ENCODE measurements at places on chromosomes 13 and 19.

GRCh38 chr13:27523346-27524073, 73.1 kb upstream of the MTIF3 start:
- no peak for DNase-seq

DNA sequence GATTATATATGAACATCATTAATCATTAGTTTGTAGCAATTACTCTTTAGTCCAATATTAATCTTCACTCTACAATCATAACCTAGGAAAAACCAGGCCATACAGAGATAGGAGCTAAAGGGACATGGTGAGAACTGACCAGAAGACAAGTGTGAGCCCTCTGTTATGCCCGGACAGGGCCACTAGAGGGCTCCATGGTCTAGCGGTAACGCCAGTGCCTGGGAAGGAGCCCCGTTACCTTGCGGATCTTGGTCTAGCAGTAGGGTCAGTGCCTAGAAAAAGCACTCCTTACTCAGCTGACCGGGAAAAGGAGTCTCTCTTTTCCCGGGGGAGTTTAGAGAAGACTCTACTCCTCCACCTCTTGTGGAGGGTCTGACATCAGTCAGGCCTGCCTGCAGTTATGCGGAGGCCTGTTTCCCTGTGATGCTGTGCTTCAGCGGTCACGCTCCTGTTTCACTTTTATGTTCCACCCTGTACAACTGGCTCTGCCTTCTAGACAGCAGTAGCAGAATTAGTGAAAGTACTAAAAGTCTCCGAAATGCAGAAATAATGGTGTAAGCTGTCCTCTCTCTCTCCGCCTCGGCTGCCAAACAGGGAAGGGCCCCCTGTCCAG, 13.8 kb downstream of the OR7D4 start:
- peak; percentile 6 for DNase-seq

DNA sequence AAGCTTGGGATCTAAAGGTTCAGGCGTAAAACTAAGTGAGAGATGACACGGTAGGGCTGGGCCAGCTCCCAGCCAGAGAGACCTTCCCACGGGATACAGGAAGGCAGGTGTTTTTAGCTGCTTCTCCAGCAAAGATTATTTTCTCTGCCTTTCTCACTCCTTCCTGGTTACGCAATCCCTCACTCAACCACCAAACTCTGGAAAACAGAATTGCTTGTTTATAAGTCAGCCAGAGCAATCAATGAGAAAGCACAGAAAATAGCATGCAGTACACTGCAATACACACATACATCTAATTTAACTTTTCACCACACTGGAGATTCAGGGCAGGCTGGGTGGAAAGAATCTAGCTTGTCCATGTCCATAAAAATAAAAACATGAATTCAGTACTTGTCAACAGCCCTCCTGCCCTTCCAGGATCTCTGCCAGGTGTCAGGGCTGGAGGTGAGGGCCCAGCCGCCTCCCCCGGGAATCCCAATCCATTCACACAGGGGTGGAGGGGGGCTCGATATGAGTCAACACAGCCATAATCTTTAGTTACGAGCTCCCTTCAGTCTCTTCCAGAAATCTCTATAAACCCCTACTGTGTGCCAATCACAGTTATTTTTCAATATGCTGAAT, 12.2 kb downstream of the RHPN2 start:
- peak; percentile 7 for DNase-seq

DNA sequence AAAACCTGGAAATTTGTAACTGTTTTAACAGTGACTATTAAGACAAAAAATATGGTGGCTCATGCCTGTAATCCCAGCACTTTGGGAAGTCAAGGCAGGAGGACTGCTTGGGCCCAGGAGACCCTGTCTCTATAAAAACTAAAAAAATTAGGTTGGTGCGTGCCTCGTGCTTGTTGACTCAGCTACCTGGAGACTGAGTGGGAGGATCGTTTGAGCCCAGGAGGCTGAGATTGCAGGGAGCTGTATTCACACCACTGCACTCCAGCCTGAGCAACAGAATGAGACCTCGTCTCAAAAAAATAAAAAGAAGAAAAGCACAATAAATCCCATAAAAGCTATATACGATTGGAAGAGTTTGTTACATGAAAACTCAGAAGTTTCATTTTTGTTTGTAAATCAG, 23.7 kb downstream of the KLF5 start:
- no peak for DNase-seq

- no peak for DNase-seq
Observed at GRCh38 chr19:14051980-14052379, 9.9 kb downstream of the PALM3 start.

DNA sequence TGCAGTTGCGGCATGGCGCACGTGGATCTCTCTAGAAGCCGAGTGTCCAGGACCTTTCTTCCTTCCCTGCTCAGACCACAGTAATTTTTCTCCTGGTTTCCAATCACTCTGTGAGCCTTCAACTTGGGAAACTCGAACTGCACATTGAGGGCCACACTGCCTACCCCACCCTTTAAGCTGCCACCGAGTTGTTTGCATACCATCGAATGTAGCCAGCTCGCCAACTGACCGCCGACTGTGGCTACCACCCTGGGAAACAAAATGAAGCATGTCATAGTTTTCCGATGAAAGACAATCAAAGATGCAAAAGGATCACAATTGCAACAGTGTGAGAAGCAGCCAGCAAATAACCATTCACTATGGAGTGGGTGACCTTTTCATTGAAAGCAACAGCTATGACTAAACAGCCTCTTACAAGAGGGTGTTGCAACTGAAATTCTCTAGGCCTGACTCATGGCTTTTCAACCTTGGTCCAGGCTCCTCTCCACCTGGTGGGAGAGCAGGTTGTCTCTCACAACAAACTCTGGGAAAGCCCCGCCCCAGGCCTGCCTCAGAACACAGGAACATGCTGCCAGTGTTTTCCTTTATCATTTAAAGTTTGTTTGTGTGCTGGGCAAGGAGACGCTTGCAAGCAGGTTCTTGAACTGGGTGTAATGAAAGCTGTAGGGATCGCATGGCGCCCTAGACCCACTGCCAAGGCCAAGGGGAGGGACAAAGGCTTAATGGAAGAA, 141.7 kb upstream of the SERP2 start:
- DNase-seq, result peak; percentile 95
